Amniotic epithelial cell (primary cell): ENCODE measurements at places on chromosomes 4 and X.

DNA sequence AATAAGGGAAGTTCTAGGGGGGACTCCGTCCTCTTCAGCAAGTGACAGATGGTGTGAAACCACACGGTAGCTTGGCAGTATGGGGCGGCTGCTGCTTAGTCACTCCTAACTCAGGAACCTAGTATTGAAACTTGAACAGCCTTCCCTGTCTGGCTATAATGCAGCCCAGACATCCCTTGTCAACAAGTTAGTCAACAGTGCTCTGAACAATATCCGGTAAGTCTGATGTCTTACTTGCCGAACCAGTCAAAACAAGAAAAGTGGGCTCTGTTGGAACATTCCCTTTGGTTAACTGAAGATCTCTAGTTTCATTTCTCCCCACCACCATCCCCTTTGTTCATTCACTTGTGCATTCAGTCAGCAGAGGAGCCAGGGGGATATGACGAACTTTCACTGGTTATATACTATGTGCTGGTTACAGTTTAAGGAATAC lies 18.7 kb upstream of the CXCL13 start:
- DNase-seq: peak; percentile 31

DNA sequence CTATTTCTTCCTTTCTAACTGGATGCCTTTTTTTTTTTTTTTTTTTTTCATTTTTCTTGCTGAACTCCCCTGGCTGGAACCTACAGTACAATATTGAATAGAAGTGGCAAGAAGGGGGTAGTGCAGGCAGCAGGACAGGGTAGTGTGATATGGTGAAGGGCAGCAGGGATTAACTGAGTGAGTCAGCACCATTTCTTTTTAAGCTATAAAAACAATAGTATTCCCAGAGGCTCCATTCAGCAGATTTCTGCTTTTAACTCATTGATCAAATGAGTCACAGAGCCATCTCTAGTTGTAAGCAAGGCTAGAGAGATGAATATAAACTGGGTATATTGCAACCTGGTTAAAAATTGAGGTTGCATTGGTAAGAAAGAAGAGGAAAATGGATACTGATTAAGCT lies 53.6 kb upstream of the SETD7 start:
- DNase-seq: peak; percentile 62

GRCh38 chr4:147760695-147761094 lies 28.8 kb downstream of the ARHGAP10 start:
- DNase-seq: no peak

DNA sequence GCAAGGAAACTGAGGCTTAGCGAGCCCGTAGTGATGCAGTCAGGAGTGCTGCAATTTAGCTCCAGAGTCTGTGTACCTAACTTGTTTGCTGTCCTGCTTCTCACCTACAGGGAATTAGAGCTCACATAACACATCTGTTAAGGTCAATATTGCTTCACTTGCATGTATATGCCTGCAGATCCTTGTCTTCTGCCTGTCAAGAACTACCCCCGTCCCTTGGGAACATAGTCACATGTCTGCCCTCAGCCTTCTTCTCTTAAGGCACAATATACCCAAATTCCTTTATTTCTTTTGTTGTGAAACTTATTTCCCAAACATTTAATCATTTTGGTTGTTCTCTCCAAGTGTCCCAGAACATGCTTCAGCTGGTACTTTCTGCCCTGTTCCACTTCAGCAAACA lies 103.3 kb upstream of the LEF1 start:
- DNase-seq: peak; percentile 53

- DNase-seq: no peak
Measured at GRCh38 chrX:109655502-109656201, 30.7 kb upstream of the KCNE5 start.

DNA sequence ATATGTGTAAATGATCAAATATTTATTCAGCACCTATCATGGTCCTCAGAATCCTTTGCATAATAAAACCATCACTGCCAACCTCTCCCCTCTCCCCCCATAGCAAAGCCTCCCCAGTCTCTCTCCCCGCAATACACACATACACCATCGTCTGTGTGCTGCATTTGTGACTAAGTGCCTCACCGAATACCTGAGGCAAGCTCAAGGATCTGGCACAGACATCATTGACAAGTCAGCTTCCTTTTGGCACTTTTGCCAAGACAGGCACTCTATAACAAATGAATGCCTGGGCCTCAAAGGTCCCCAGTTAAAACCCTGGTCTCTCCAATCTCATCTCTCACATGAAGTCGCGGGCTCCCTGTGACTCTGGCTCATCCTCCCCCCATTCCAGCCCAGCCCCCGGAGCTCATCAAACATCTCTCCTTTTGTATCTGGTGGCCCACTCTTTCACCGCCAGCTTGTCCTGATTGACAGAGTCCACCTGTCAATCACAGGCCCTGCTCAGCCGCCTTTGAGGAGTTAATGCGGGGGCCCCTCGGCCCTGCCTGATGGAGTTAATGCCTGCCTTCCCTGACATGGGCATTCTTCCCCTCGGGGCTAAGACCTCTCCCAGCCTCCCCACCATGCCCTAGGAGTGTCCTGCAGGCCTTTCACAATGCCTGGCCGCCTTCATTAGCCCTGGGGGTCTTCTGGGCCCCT lies 135.8 kb upstream of the ATP6AP2 start:
- no peak for DNase-seq

GRCh38 chr4:189143263-189143952 lies 797.3 kb upstream of the FRG1 start:
- DNase-seq: peak; percentile 9

DNA sequence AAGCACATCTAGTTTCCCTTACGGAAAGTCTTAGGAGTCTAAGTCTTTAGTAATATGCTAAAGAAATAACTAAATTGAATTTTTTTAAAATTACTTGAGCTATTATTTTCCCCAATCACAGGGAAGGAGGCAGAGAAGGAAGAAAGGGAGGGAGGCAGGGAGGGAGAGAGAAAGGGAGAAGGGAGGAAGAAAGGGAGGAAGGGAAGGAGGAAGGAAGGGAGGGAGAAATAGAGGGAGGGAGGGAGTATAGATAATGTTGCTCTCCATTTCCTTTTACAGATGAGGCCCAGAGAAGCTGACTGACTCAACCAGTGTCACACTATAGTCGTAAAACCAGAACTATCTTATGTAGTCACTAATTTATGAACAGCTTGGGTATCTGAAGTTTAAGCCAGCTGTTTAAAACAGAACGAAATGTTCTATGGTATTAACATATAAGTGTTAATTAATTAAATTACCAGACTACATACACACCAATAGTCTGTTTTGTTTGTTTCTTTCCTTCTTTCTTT lies 14.6 kb downstream of the SH3RF1 start:
- no peak for DNase-seq

- no peak for DNase-seq
Measured at GRCh38 chrX:85454295-85454694, 74.8 kb upstream of the POF1B start.

DNA sequence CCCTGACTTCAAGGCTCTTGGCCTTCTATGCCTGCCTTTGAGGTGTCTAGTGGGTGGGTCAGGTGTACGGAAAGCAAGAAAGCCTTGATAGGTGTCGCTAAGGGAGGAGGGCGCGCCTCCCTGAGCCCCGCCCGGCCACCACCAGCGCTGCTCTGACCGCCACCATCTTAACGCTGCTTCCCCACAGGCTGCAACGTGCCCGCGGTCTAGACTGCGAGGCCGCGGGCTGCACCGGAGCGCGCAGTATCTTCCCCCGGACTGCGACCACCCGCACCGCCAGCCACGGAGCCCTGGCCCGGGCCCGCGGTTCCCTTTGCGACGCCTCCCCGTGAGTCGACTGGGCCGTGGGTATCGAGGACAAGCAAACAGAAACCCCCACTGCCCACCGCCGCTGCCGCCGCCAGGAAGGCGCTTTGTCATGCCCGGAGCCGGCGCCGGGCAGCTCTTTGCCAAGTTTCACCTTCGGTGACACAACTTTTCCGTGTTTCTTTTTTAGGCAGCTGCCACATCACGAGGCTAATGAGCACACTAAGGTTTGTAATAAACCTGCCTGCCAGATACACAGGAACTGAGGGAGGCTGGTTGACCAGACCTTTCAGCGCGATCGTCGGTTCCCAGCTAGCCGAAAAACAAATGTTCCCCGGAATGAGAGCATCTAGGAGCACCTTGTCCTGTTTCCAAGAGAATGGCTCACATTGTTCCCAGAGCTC lies 335.8 kb upstream of the F9 start:
- DNase-seq: no peak

DNA sequence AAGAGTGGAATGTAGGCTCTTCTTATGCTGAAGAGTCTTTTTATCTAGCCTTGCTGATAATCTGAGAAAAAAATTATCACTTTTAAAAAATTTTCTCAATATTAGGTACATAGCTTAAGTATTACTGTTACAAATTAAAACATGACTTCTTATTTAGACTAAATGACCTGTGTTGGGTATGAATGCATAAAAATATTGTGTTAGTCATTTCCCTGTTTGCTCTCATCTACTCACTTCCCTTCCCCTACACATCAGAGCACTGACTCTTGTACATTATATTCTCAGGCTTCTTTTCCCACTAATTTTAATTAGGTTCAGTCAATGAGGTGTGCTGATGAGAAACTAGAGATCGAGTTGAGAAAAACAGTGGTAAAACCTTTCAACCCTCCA lies 881.0 kb downstream of the PCDH18 start:
- DNase-seq: peak; percentile 20

DNA sequence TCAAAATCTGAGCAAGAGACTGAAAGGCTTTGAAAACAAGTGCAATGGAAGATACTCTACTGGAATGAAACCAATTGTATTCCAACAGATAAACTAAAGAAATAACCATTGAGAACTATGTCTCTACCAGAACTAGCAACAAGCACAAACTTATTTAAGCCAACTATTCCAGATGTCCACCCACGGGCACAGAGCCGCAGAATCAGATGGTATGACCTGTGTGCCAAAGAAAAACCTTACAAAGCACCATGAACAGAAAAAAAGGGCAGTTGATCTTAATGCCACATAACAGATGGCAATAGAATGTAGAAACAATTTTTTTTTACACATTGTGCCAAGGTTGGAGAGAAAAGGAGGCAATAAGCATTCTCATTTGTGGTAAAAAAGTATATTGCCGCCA lies 269.3 kb upstream of the ADGRL3 start:
- DNase-seq: no peak

GRCh38 chrX:30533266-30533665 lies 44.3 kb downstream of the TASL start:
- peak; percentile 52 for DNase-seq

- no peak for DNase-seq
Measured at GRCh38 chr4:145921231-145921630, 17.4 kb downstream of the ZNF827 start.

DNA sequence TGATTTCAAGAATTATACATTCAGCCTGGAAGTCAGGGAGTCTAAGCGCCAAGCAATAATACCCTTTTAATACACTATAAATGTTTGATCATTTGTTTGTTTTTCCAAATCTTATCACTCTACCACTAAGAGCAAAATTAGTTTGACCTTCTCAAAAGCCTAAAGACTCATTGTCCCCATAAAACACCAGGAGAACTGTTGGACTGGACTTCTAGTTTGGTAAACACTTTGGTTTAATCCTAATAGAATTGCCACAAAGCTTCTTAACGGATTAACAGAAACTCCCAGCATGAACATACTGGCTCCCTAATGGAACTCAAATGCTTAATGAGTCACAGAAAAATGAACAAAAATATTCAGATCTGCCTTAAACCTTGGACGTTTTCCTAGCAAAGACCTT lies 34.9 kb downstream of the SYTL5 start:
- DNase-seq: no peak

GRCh38 chr4:67080046-67080557 lies 465.2 kb downstream of the CENPC start:
- DNase-seq: no peak

- DNase-seq: peak; percentile 85
Measured at GRCh38 chr4:185730849-185731608, 81.0 kb downstream of the SORBS2 start.

GRCh38 chr4:159516556-159517140 lies 413.8 kb downstream of the RAPGEF2 start:
- DNase-seq: no peak

- DNase-seq: peak; percentile 10
Measured at GRCh38 chrX:83845397-83845796, 15.5 kb upstream of the CYLC1 start.

GRCh38 chrX:77628294-77629025 lies 157.6 kb downstream of the ATRX start:
- DNase-seq: peak; percentile 2

- peak; percentile 89 for DNase-seq
Measured at GRCh38 chrX:9342561-9343051, 122.3 kb upstream of the TBL1X start.

GRCh38 chr4:64713256-64713840 lies 304.1 kb upstream of the TECRL start:
- peak; percentile 31 for DNase-seq

GRCh38 chrX:27915617-27916016 lies 65.6 kb downstream of the DCAF8L1 start:
- peak; percentile 25 for DNase-seq

DNA sequence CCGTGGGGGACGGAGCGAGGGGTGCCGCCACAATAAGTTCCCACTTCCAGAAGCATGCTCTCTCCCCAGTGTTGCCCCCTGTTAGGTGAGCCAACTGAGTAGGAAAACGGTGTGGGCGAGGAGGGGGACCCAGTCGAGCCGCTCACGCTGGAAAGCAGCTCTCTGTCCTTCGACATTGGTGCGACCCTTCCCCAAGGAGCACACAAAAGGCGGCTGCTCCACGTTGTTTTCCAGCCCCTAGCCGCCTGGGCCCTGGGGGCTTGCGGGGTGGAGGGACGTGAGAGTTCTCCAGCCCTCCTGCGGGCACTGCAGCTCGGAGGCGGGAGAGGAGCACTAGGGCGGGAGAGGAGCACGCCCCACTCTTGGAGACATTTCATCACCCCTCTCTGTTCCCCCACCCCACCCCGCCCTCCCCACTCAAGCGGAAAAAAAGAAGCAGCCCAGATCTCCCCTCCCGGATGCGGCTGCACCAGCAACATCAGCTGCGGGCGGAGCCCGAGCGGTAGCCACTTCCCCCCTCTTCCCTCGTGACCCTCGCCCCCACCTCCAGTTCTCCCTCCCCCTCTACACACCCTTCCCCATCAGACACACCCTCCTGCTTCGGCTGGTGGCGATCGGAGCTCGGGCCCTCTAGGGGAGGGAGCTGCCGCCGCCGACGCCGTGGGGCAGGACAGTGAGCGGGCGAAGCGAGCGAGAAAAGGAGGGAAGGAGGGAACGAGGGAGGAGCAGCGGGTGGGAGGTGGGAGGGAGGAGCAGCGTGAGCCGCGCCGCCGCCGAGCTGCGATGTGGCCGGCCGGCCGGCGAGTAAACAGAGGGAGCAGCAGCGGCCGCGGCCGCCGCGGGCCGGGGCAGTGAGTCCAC lies at the start of gene DOCK11:
TSS of gene DOCK11 (plus strand) at position 755 of the 861 bp plus-strand sequence. CDS start 157 bp downstream, outside the sequence.
- DNase-seq: peak; percentile 89

DNA sequence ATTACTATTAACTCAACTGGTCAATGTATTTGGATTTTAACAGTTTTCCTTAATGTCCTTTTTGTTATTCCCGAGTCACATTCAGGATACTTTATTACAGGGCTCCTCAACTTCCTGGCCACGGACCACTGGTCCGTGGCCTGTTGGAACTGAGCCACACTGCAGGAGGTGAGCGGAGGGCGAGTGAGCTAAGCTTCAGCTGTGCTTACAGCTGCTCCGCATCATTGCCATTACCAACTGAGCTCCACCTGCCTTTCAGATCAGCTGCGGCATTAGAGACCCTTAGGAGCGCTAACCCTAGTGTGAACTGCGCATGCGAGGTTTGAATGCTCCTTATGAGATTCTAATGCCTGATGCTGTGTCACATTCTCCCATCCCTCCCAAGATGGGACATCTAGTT lies 591.7 kb downstream of the CCSER1 start:
- DNase-seq: no peak

- no peak for DNase-seq
Measured at GRCh38 chrX:153030801-153031200, 25.5 kb upstream of the PNMA3 start.
